Glomerular endothelial cell (primary cell): ENCODE measurements at places on chromosomes 1 and 21.

DNA sequence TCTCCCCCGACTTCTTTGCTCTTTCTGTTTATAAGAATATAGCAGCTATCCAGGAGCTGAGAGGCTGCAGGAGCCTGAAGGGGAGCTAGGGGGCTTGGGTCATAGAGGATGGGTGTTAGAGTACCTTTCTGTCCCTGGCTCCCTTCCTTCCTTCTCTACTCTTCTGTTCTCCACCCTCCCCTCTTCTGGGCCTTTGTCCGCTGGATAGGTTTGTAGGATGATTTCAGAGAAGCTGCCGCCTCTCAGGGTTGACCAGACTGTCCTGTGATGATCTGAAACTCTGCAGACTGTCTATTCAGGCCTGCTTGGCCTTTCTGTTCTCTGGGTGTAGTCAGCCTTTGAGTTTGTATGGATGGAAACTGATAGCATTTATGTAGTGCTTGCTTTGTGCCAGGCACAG lies 26.3 kb downstream of the PPFIA4 start:
- no peak for DNase-seq

GRCh38 chr21:24014381-24014780 lies 1592.9 kb downstream of the MRPL39 start:
- no peak for DNase-seq

- no peak for DNase-seq
Measured at GRCh38 chr1:205258719-205259118, 31.0 kb downstream of the TMCC2 start.

DNA sequence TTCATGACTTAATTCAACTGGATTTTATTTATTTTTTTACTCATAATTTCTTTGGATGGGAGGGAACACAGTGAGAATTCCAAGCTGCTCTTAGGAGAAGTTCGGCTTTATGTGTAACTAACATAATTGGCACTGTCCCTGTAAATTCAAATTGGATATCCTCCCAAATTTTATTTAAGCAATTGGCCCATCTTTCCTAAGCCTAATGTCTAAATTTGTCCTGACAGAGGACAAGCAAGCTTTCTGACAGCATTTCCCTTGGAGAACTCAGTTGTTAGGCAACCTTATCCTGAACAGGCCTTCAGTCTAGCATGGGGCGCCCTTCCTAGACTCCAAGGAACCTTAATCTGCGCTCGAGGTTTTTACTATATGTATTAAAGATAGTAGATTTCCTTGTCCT lies 550.3 kb downstream of the NUF2 start:
- no peak for DNase-seq

GRCh38 chr1:19310720-19311502 lies 1.0 kb downstream of the AKR7A2 start:
- no peak for DNase-seq

GRCh38 chr1:100065183-100065968 lies 67.4 kb downstream of the SASS6 start:
- DNase-seq = no peak

DNA sequence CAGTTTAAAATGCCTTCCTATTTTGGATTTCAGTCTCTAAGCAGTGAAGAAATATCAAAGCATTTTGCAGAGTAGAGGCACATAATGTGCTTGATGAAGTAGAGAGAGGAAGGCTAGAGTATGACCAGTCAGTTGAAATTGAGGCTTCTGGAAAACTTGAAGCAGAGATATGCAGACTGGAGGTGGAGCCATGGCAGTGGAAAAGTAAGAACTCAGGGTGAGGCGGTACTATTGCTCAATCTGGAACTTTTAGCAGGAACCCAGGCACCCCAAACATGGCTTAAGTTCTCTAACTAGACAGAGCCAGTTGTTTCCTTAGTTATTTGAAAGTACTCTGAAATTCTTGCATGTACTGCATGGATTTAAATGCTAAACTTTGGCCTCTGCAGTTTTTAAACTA lies 288.6 kb downstream of the HHAT start:
- no peak for DNase-seq

- peak; percentile 70 for DNase-seq
Measured at GRCh38 chr1:183841950-183842794, 37.3 kb downstream of the RGL1 start.
